ENCODE measurements at places on chromosomes 2 and 18. TPM values are rescaled to one million over a fixed set of nuclear protein-coding genes. Genes with fewer than 3 reads are reported as not detected.

KATNAL2 gene
- 9.3 TPM for total RNA-seq

FLACC1 gene
- total RNA-seq, result 1.4 TPM

SUMO1 gene
- total RNA-seq, result 82.1 TPM

TTLL4 gene
- 20.3 TPM for total RNA-seq

TRPM8 gene
- total RNA-seq, result 0.15 TPM

PAX8 gene
- not detected for total RNA-seq

NCKAP5 gene
- 0.87 TPM for total RNA-seq

- H3K4me1 ChIP-seq, result peaks cover 1% of the 10 kb centered on the region
- H3K27me3 ChIP-seq, result no peaks in the 10 kb centered on the region
- H3K27ac ChIP-seq, result no peak overlapping the region
- H3K4me3 ChIP-seq, result no peak overlapping the region
- H3K36me3 ChIP-seq, result peaks cover 19% of the 10 kb centered on the region
Observed at GRCh38 chr2:113922784-113923183, 32.9 kb downstream of the ACTR3 start.

DNA sequence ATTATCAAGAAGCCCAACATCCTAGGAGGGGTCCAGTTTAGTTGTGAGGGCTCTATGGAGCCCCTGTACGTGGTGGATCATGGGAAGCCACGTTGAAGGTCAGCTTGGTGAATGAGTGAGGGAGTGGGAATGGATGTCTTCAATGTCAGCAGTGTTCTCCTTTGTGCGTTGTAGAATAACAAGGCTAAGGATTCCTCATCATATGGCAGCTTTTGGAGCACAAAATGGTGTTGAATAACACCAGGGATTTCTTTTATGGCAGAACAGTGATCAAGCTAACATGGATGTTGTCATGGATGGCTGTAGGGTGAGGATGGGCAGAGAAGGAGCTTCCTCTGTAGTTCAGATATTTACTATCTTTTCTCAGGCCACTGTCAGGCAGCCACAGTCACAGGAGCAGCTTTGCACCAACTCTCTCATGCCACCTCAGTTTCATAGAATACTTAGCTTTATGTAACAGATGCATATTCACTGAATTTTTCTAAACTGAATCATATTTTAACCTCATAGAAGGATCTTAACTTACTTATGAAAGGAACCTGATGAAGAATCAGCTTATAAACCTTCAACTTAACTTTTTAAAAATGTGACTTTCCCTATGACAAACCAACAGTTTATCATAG is 284.5 kb upstream of the EPAS1 start:
- no peaks in the 10 kb centered on the region for H3K27me3 ChIP-seq
- peaks cover 43% of the 10 kb centered on the region for H3K4me1 ChIP-seq
- H3K4me3 ChIP-seq, result no peak overlapping the region

DNA sequence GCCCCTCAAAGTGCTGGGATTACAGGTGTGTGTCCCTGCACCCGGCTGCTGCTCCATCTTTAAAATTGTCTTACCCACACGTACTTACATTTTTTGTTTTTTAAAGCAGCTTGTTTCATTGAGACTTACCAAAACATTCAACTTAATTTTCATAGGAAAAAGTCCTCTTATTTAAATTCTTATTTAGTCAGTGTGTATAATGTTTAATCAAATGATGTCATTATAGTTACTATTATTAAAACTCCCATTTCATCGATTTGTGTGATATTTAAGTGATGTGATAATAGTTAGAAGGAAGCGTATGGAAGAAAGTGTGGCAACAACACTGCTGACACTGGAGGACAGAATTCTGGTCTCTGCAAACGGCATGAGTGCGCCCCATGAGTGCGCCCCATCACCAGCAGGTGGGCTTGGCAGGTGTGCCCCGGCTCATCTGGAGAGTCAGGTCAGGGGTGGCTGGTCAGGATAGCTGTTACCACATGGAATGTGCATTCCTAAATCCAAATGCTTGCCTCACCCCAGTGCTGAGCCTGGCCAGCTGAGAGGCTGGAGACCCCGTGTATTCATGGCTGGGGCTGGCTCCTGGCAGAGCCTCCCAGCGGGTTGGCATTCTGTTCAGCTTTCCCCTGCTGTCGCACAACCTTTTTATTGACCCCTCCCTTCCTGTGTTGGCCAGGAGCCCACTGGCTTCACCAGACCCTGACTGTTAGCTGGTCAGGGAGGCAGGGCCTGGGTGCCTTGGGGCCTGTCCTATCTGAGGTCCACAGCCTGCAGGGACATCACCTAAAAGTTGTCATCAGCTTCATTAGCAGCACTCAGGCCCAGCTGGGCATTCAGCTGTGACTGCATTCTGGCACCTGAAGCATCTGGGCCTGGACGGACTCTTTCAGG is 79.7 kb downstream of the AGAP1 start:
- no peak overlapping the region for H3K4me3 ChIP-seq
- no peak for DNase-seq
- no peaks in the 10 kb centered on the region for H3K27me3 ChIP-seq
- H3K27ac ChIP-seq, result no peak overlapping the region
- peaks cover 25% of the 10 kb centered on the region for H3K4me1 ChIP-seq

DNA sequence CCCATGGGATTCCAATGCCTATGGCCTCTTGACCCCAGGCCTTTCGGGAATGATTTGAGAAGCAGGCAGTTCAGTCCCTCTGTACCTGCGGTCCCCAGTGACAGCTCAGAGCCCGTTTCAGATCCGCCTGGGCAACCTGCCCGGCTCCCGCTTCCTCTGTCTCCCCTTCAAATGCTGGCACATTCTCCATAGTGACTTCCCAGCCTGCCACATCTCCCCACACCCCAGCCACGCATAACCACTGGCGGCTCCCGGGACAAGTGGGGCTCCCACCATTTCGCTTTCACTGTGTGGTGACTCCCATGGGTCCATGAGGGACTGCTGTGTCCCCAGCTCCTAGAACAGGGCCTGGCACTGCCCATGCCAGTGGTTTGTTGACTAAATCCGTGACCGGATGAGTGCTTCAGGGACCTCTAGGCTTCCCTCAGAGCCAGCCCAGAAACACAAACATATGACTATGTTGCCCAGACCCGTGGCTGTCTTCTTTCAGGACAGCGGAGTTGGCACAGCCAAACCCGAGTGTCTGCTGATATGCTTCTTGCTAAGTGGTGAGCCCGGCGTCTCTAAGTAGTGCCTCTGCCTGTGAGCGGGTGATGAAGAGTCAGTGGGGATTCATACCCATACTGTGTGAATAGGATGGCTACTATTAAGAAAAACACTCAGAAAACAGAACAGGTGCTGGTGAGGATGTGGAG is 91.2 kb downstream of the GLI2 start:
- no peak overlapping the region for H3K4me3 ChIP-seq
- peaks cover 28% of the 10 kb centered on the region for H3K4me1 ChIP-seq

- peak overlapping the region; percentile 80 for H3K27ac ChIP-seq
- no peak overlapping the region for H3K4me3 ChIP-seq
- no peak for DNase-seq
- H3K4me1 ChIP-seq, result peaks cover 27% of the 10 kb centered on the region
- no peaks in the 10 kb centered on the region for H3K36me3 ChIP-seq
Observed at GRCh38 chr18:46320928-46321711, 216.9 kb downstream of the HAUS1 start.

DNA sequence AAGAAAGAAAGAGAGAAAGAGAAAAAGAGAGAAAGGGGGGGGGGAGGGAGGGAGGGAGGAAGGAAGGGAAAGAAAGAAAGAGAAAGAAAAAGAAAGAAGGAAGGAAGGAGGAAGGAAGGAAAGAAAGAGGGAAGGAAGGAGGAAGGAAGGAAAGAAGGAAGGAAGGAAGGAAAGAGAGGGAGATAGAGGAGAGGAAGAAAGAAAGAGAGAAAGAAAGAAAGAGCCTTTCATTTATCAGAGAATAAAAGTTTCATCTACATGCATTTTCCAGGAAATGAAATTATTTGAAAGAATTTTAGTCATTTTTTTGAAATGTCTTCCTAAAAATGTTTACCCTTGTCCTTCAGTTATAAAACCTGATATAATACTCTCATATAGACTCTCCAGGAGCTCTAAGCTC is 172.4 kb downstream of the TRABD2A start:
- no peak overlapping the region for H3K27ac ChIP-seq
- H3K4me1 ChIP-seq, result no peaks in the 10 kb centered on the region
- peaks cover 17% of the 10 kb centered on the region for H3K27me3 ChIP-seq
- DNase-seq, result no peak
- no peaks in the 10 kb centered on the region for H3K36me3 ChIP-seq

DNA sequence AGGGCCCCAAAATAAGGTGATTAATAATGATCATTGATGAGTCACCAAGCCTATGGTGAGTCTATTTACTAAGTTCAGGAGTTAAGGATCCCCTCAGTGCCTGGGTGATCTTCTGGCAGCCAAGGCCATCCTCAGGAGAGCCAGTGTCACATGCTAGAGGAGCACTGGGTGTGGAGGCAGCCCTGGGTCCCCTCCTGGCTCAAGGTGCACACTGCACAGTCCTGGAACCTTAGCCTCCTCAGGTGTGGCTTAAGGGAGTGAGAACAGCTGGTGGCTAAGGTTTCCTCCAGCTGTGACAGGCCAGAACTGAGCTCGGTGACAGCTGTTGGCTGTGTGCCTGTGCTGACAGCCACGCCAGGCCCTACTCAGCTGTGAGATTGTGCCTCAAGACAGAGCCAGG is 52.1 kb upstream of the ACAA2 start:
- H3K36me3 ChIP-seq, result no peaks in the 10 kb centered on the region
- H3K4me3 ChIP-seq, result no peak overlapping the region
- peaks cover 2% of the 10 kb centered on the region for H3K4me1 ChIP-seq
- no peak for DNase-seq
- H3K27me3 ChIP-seq, result peaks cover 26% of the 10 kb centered on the region

DNA sequence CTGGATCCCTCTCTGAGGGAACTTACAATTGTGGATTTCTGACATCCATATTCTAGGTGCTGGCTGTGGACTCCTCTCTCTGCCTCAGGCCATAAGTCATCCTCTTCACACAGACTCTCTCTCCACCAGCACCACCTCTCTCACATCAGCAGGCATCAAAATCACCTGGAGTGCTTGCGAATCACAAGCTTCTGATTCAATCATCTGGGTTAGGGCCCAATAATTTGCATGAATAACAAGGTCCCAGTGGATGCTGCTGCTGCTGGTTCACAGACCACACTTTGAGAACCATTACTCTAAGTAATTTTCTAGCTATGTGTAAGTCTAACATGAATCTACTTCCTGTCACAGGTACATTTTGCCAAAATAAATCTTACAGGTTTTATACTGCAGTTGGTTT is 214.9 kb downstream of the DSEL start:
- H3K27ac ChIP-seq, result peak overlapping the region; percentile 92
- H3K36me3 ChIP-seq, result no peaks in the 10 kb centered on the region
- peaks cover 21% of the 10 kb centered on the region for H3K4me1 ChIP-seq
- no peaks in the 10 kb centered on the region for H3K27me3 ChIP-seq
- DNase-seq, result no peak

DNA sequence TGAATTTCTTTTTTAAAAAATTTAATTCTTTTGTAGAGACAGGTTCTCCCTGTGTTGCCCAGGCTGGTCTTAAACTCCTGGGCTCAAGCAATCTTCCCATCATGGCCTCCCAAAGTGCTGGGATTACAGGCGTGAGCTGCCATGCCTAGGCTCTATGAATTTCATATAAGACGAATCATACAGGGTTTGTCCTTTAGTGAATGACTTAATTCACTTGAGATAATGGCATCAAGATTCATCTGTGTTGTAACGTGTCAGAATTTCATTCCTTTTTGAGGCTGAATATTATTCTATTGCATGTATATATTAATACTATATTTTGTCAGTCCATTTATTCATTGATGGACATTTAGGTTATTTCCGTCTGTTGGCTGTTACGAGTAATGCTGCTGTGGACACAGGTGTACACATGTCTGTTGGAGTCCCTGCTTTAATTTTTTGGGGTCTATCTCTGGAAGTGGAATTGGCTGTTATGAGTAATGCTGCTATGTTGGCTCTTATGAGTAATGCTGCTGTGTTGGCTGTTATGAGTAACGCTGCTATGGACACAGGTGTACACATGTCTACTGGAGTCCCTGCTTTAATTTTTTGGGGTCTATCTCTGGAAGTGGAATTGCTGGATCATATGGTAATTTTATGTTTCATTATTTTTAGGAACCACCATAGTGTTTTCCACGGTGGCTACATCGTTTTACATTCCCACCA is 210.6 kb downstream of the CAMKMT start:
- no peak overlapping the region for H3K4me3 ChIP-seq
- no peaks in the 10 kb centered on the region for H3K4me1 ChIP-seq
- no peaks in the 10 kb centered on the region for H3K27me3 ChIP-seq
- no peak for DNase-seq
- H3K36me3 ChIP-seq, result no peaks in the 10 kb centered on the region

GRCh38 chr2:1415501-1415900 is 2.2 kb downstream of the TPO start:
- no peak overlapping the region for H3K4me3 ChIP-seq
- H3K4me1 ChIP-seq, result no peaks in the 10 kb centered on the region
- no peak for DNase-seq
- no peak overlapping the region for H3K27ac ChIP-seq
- H3K36me3 ChIP-seq, result no peaks in the 10 kb centered on the region

- peaks cover 2% of the 10 kb centered on the region for H3K36me3 ChIP-seq
- H3K4me1 ChIP-seq, result peaks cover 53% of the 10 kb centered on the region
- DNase-seq, result no peak
- H3K27me3 ChIP-seq, result no peaks in the 10 kb centered on the region
Observed at GRCh38 chr2:120736202-120736623, 545 bp downstream of the GLI2 start.

- no peaks in the 10 kb centered on the region for H3K27me3 ChIP-seq
- H3K27ac ChIP-seq, result peak overlapping the region; percentile 77
- H3K4me1 ChIP-seq, result peaks cover 45% of the 10 kb centered on the region
- H3K36me3 ChIP-seq, result no peaks in the 10 kb centered on the region
- peak overlapping the region; percentile 73 for H3K4me3 ChIP-seq
- no peak for DNase-seq
Observed at GRCh38 chr2:165794536-165794928, 485 bp upstream of the GALNT3 start.

DNA sequence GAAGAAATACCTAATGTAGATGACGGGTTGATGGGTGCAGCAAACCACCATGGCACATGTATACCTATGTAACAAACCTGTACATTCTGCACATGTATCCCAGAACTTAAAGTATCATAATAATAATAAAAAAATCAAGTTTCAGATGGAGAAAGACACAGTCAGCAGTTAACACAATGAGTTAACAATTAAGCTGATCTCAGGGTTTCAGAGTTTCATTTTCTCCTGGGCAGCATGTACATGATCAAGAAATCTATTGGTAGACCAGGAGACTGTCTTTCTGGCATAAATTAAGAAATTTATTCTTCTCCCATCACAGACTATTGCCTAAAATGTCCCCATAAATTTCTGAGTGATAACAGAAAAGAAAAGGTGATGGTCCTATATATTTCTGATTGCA is 155.3 kb downstream of the RAD51AP2 start:
- peaks cover under 1% of the 10 kb centered on the region for H3K36me3 ChIP-seq
- no peak overlapping the region for H3K4me3 ChIP-seq
- peaks cover 5% of the 10 kb centered on the region for H3K27me3 ChIP-seq
- no peaks in the 10 kb centered on the region for H3K4me1 ChIP-seq
- no peak overlapping the region for H3K27ac ChIP-seq
- DNase-seq, result no peak

- no peak overlapping the region for H3K4me3 ChIP-seq
- H3K36me3 ChIP-seq, result no peaks in the 10 kb centered on the region
- H3K4me1 ChIP-seq, result no peaks in the 10 kb centered on the region
- H3K27ac ChIP-seq, result no peak overlapping the region
- DNase-seq, result no peak
Observed at GRCh38 chr2:34549710-34550345, 950.7 kb upstream of the FAM98A start.

GRCh38 chr2:196166876-196167275 is 4.5 kb downstream of the STK17B start:
- peak overlapping the region; percentile 98 for H3K27ac ChIP-seq
- no peak for DNase-seq
- H3K36me3 ChIP-seq, result peaks cover 6% of the 10 kb centered on the region
